GDM1 (cell line): ENCODE measurements at places on chromosomes 11 and 22.

DNA sequence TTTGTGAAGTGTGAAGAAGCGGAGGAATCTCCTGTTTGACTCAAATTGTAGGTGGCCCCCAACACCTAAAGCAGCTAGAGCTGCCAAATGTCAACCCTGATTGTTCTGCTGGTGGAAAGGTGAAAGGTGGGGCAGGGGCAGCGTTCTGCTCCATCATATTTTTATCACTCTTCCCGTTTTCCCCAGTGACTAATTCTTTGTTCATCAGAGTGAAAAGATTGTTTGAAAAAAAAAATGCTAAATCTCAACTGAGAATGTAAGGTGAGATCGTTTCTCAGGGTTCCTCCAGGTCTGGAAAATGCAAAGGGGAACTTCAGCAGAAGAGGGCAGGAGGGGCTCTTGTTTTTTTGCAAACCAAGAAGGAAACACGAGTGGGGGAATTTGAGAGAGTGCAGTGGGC lies 137.7 kb downstream of the MN1 start:
- peak; percentile 20 for DNase-seq

- no peak for DNase-seq
These were observed 70.6 kb upstream of the SHANK2 start for GRCh38 chr11:71322861-71323582.

DNA sequence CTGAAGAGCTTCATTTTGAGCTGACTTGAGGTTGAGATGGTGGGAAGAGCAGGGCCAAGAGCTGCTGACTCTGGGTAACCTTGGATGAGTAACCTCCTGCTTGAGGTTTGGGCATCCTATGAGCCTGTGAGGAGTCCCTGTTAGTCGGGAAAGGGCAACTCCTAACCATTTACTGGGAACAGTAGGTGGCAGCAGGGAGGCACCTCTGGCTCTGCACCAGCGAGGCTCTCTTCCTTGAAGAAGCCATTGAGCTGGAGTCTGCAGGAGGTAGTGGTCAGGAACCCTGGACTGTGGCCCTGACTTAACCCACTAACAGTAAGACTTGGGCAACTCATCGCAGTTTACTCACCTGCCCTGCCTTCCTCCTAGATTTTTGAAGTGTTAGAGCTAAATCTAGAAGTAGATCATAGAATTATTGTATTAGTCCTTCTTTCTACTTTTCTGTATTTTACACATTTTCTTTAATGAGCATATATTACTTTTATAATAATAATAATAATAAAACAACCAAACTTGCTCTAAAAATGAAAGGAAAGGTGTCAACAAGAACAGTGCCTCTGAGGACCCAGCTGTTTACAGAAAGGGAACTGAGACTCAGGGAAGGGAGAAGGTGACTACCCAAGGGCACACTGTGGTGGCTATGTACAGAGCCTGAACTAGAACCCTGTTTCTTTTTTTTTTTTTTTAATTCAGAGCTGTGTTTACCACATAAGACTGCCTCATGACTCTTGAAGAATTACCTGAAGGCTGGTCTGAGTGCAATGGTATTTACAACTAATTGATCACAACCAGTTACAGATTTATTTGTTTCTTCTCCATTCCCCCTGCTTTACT lies 47.5 kb downstream of the MEI1 start:
- peak; percentile 62 for DNase-seq

DNA sequence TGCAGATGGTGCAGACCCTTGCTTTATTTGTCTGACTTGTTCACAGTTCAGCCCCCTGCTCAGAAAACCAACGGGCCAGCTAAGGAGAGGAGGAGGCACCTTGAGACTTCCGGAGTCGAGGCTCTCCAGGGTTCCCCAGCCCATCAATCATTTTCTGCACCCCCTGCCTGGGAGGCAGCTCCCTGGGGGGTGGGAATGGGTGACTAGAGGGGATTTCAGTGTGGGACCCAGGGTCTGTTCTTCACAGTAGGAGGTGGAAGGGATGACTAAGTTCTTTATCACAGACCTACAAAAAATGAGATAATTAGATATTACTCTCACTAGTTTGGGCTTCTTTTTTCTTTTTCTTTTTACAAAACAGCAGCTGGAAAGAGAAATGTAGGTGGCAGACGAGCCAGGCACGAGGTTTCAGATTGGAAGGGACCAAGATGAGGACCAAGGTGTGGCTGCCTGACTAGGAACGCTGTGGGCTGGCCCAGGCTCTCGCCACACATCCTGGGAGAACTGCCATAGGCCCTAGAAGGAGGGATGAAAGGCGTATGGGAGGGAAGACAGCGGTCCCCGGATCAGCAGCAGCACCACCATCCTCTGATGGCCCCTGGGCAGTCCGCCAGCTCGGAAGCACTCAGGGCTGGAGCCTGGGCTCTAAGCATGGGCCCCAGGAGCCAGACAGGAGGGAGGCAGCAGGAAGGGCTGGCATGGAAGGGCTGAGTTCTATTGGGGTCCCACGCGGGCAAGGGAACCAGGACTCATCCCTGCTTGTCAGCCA lies 14.2 kb downstream of the TXN2 start:
- no peak for DNase-seq

- DNase-seq, result no peak
These were observed 46.5 kb downstream of the SLC22A12 start for GRCh38 chr11:64637334-64638017.

- peak; percentile 56 for DNase-seq
These were observed 731 bp downstream of the GSTP1 start for GRCh38 chr11:67584205-67584880.

GRCh38 chr11:76613901-76614300 lies 56.6 kb downstream of the LRRC32 start:
- no peak for DNase-seq

- DNase-seq, result no peak
These were observed 766.4 kb downstream of the FAM181B start for GRCh38 chr11:81967242-81967641.

DNA sequence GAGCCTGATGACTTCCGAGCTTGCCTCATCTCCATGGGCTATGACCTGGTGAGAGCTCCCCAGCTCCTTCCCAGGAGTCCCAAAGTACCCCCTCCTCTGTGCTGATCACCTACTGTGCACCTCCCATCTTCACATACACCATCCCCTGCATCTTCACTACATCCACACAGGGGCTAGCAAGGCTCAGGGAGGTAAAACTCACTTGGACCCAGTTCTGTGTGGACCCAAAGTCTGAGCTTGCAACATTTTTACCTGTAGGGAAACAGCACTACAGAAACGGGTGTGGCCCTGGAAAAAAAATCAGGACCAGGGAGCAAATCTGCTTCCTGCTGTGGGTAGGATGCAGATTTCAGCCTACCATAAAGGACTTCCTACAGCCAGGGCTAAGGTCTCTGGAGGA lies 6.1 kb downstream of the CTSF start:
- DNase-seq, result no peak
